Activated T-cell treated with anti-CD3 and anti-CD28 coated beads for 48 hours (primary cell): ENCODE measurements at places on chromosomes 11 and 22.

GRCh38 chr11:130674686-130675308 is 226.4 kb downstream of the ADAMTS15 start:
- no peak for DNase-seq

DNA sequence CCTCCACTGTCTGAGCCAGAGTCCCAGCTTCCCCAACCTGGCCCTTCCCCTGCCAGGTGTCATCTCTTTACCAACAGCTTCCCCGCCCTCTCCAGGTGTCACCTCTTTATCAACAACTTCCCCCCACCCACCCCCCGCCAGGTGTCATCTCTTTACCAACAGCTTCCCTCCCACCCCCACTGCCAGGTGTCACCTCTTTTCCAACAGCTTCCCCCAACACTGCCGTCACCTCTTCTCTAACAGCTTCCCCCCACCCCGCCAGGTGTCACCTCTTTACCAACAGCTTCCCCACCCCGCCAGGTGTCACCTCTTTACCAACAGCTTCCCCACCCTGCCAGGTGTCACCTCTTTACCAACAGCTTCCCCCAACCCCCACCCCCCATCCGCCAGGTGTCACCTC is 29.8 kb upstream of the TTLL12 start:
- DNase-seq, result no peak

DNA sequence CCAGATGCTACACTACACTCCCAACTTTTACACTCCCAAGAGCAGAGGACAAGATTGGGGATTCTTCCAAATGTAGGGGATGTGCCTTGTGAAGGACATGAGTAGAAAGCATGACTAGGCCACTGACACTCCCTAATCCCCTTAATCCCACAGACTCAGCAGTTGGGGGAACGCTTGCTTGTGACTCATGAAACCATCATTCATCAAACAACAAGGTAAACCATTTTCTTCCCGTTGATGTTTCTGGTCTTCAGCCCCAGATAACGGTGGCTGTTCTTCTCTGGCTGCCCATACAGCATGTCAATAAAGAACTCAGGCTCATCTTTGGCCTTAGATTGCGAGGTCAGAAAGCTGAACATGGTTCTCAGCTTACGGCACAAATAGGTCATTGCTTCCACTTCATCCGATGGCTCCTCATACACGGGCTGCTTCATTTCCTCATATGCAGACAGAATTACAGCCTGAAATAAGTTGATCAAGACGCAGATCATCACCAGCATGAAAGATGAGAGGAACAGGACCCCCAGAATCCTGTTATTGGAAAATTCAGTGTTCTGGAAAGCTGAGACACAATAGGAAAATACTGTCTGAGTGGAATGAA is 6.4 kb upstream of the CDPF1 start:
- DNase-seq, result no peak

DNA sequence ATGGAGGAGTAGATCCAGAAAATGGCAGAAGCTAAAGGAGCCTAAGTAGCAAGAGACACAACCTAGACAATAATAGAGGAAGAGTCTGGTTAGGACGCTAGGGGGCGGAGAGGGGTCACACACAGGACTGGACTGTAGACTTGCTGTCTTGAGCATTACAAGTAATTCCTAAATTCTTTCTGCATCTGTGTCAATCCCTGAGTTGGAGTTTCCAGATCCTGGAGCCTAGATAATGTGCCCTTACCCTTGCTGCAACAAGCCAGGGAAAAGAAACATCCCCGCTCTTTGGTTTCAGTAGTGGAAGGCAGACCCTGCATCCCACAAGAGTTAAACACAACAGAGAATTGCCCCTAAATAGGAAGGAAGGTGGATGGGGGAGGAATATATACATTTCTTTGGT is 14.9 kb upstream of the CCDC73 start:
- peak; percentile 43 for DNase-seq

- no peak for DNase-seq
Measured at GRCh38 chr11:78708388-78708787, 133.7 kb upstream of the NARS2 start.

DNA sequence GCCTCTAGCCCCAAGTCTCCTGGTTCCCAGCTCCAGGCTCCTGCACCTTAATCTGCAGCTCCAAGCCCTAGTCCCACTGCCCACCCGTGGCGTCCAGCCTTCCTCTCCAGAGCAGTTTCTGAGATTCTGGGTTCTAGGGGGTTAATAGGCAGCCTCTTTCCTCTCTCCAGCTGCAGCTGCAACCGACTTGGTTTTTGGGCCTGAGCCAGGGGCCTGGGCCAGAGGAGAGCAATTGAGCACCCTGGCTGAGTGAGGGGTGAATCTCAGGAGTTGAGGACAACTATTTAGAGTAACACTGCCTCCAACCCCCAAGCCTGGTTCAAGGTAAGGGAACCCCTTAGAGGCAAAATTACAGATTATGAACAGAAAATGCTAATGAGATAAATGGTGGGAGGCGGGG is 9.0 kb upstream of the CHRM1 start:
- no peak for DNase-seq

DNA sequence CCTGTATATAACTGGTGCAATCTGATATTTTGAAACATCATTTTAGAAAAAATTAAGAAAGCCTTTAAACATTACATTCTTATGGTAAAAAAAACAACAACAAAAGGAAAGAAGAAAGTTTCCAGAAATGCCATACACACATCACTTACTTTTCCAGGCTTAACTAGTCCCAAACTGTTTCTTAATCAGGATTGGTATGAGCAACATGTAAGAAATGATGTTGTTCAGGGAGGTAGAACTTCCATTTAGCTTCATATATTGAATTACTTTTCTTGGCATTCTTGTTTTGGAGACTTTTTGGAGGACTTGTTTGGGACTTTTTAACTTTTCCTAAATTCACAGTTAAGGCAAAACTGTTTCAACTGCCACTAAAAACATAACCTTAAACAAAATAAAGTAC is 791.5 kb downstream of the METTL15 start:
- DNase-seq, result no peak

DNA sequence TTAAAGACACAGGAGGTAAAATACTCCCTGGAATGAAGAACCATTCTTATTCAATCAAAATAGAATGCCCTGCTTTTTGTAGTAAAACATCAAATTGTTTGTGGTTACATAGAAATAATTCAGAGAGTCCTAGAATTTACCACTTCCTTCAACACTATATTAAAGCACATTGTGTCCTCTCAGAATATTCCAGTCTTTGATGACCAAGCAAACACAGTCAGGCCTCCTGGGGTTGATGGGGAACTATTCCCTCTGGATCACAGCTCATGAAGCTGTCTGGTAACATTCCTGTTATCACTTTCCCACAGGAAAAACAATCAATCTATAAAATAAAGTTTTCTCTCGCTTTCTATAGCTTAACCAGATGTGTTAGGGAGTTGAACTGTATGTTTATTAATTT is 389.3 kb downstream of the KCNA4 start:
- DNase-seq, result no peak

- DNase-seq, result no peak
Measured at GRCh38 chr11:15157606-15158137, 42.9 kb downstream of the INSC start.

DNA sequence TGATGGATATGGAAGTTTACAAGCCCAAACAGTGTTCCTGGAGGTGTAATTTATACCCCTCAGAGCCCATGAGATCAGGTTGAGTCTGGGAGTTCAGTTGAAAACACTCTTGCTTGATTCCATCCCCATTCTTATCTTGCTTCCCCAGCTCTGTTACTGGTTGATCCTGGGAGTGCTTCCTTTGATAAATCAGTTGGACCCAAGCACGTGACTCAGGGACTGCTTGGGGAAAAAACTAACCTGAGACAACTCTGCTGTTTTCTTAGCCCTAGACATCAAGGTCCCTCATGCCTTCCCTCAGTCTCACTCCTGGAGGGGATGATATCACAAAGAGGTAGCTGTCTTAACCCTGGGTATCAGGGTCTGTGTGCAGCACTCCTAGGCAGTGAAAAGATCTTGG is 35.0 kb upstream of the SLC1A2 start:
- no peak for DNase-seq

DNA sequence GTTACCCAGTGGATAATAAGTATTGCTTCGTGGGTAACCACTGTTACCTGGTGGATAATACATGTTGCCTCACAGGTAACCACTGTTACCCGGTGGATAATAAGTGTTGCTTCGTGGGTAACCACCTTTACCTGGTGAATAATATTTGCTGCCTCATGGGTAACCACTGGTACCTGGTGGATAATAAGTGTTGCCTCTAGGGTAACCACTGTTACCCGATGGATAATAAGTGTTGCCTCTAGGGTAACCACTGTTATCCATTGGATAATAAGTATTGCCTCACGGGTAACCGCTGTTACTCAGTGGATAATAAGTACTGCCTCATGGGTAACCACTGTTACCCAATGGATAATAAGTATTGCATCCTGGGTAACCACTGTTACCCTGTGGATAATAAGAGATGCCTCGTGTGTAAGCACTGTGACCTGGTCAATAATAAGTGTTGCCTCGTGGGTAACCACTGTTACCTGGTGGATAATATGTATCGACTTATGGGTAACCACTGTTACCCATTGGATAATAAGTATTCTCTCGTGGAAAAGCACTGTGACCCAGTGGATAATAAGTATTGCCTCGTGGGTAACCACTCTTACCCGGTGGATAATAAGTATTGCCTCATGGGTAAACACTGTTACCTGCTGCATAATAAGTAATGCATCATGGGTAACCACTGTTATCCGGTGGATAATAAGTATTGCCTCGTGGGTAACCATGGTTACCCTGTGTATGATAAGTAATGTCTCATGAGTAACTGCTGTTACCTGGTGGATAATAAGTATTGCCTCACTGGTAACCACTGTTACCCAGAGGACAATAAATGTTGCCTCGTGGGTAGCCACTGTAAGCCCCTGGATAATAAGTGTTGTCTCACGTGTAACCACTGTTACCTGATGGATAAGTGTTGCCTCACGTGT is 20.1 kb upstream of the NXPE4 start:
- no peak for DNase-seq

DNA sequence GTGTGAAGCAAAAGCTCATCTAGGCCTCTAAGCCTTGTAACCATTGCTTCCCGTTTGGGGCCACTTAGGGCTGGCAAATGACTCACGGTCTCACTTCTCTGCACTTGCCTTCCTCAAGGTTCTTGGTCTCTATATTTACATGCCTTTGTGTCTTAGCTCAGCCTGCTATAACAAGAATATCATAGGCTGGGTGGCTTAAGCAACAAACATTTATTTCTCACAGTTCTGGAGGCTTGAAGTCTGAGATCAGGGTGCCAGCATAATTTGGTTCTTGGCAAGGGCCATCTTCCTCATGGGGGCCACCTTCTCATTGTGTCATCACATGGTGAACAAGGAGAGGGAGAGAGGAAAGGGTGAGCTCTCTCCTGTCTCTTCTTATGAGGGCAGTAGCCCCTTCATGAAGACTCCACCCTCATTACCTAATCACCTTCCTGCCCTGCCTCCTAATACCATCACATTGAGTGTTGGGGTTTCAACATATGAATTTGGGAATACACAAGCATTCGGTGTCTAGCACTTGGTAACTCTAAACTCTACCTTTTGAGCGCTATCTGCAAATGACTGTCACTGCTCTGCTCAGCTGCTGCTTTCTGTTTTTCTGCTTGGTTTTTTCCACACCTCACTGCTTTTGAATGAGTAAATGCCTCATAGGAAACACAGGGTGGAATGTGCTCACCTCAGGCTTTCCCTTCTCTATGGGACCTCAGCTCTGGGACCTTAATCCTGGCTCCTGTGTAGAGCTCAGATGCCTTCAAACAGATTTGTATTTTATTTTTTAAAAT is 16.2 kb upstream of the ME3 start:
- peak; percentile 18 for DNase-seq

DNA sequence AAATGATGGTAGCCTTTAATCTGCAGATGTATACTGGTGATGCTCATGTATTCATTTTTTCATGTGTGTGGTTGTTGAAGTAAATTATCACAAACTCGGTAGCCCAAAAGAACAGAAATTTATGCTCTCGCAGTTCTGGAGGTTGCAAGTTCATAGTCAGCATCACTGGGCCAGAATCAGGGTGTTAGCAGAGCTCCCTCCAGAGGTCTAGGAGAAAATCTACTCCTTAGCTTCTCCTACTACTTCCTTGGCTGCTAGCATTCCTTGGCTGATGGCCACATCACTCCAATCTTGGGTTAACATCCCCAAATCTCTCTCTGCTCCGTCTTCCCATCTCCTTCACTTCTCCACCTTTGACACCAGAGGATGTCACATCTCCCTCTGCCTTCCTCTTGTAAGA is 45.3 kb upstream of the GALNT18 start:
- no peak for DNase-seq

- DNase-seq, result no peak
Measured at GRCh38 chr11:103807806-103808205, 228.6 kb upstream of the DDI1 start.

- no peak for DNase-seq
Measured at GRCh38 chr11:107408762-107409211, 48.8 kb downstream of the CWF19L2 start.

DNA sequence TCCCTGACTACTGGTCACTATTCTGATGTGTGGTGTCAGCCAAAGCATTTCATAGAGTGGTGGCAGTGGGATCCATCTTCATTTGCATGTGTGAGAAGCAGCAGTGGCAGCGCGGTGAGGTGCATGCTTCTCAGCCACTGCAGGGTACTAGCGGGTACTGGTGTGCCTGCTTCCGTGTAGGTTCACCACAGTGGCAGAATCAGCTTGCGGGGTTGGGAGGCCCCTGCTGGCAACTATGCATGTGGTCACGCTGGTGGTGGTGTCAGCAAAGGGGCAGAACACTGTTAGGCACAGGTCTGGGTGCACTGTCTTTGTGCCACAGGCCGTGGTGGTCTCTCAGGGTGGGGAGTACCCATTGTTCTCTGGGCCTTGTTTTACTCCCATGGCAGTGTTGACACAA is 286.4 kb upstream of the TENM4 start:
- no peak for DNase-seq

DNA sequence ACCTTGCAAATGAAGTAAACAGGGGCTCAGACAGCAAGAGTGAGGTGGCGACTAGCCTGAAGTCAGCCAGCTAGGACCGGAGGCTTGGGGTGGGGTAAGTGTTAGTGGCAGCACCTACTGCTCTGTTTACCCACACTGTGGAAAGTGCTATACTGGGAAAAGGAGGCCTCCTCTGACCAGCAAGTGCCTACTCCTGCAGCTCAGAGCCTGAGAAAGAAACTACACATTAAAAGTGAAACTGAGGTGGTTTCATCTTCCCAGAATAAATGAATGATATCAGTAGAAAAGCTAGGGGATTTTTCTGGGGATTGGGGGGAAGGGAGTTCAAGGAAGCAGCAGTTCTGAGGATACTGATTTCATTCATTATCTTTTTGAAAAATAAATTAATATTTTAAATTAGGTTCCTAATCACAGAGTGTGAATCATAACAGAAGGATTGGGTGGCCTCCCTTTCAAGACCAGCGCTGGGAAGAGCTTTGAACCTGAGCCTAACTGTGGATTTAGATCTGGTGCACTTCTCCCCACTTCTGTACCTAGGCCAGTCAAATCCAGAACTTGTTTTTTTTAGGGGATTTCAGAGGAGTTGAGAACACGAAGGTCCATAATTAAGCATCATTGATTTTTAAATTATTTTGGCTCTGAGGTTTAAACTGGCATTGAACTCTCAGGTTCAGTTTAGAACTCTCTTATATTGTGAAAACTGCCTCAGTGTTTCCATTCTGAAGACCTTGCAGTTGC is 48.1 kb upstream of the GRAMD1B start:
- DNase-seq, result peak; percentile 56

- DNase-seq, result no peak
Measured at GRCh38 chr11:102276783-102277182, 40.5 kb upstream of the BIRC3 start.
